ENCODE measurements at places on chromosomes 16 and 17.
A peak's percentile ranks its signal among the peaks of the same experiment; 100 is the strongest.

DNA sequence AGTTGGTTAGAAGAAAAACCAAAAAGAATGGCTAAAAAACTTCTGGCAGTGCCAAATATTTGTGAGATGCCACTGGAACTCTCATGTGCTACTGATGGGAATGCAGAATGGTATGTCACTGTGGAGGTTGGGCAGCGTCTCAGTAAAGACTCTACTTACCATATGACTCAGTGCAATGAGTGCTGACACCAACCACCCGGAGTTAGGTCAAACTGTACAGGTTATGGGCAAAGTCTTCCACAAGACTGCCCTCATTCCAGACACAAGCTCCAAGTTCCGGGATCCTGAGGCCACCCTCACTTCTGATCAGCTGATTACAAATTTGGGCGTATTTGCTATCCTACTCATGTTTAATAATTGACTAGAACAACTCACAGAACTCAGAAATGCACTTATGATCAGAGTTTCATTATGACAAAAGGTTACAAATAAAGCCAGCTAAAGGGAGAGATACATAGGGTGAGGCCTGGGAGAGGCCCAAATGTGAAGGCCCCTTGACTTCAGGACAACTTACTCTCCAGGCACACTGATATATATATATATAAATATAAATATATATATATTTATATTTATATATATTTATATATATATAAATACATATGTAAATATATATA lies 114.9 kb downstream of the TRIM37 start:
- no peak for DNase-seq

GRCh38 chr16:22190081-22190775 lies 15.8 kb upstream of the EEF2K start:
- peak; percentile 37 for DNase-seq

- peak; percentile 16 for DNase-seq
These were observed 4.8 kb downstream of the CDK5R1 start for GRCh38 chr17:32491371-32492263.

DNA sequence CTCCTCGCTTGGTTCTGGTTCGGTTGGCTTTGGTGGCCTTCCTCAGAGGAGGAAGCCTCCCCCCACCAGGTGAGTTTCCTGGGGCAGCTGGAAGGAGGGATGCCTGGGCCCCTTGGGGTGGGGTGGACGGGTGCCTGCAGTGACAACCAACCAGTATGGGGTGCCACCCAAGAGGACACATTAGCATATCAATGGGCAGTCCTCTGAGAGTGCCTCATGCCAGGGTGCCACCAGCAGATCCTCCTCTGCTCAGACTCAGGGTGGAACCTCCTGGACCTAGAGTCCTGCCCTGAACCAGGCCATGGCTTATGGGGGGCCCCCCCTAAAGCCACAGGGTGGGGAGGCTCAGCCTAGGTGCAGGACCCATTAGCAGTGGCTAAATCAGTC lies 2.7 kb downstream of the PPP1R1B start:
- no peak for DNase-seq

DNA sequence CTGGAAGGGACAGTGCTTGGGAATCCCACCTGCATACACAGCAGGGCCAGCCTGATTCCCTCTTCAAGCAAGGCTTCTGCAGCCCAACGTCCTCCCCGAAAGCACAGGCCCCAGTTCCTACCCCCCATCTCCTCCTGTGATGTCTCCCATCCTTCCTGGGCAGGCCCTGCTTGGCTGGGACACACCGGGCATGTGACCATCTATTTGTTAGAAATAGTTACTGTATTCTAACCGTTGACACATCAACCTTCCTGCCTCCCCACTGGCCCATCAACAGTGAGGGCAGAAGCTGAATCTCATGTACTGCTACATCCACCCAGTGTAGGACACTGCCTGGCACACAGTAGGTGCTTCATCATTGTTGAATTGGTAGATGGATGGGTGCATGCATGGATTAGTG lies 10.7 kb downstream of the PRR29 start:
- DNase-seq: no peak

- peak; percentile 69 for DNase-seq
These were observed 50.8 kb downstream of the AKAP1 start for GRCh38 chr17:57135789-57136291.

GRCh38 chr16:86888231-86889053 lies 310.1 kb downstream of the FOXL1 start:
- no peak for DNase-seq

DNA sequence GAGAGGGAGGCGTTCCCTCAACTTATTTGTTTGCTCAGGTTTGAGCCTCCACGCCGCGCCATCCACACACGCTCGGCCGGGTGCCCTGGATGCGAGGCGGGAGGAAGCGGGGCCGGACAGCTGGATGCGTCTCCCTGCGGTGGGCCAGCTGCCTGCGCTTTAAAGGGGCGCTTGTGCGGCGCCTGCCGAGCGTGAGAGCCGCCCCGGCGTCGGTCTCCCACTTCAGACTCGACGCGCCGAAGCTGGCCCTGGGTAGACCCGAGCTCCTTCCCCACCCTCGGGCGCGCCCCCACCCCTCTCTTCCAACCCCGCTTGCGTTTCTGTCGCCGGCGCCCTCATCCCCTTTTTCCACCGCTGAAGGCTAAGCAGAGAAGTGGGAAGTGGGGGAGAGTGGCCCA lies 527 bp upstream of the CHAD start:
- DNase-seq: no peak

DNA sequence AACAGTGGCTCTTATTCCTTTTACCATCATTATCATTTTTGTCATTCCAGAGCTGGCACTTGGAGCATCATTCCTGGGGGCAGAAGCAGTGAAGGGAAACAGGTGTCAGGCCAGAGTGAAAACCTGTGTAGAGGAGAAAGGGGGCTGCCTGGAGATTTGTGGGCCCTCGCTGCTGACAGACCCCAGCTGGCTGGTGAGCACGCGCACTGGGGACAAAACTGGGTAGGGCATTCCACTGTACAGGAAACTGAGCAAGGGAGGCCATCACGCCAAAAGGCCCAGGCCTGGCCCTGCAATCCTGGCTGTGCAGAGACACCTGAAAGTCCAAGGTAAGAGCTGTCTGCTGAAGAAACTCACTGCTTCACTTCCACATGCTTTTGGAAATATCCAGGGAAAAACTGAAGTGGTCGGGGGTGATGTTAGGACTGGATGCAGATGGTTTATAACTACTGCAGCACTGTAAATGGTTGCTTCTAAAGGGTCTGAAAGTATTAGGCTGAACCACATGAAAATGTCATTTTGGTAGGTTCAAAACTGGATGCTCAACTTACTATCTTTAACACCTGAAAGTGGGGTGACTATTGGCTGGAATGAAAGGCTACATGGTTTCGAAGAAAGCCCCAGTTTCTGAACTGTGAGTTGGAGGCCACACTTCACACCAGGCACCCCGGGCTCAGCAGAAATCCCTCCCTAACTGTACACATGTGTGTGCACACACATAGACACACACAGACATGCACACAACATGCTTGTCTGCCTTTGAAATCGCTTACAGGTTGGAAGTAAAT lies 225.0 kb downstream of the C16orf78 start:
- no peak for DNase-seq

- no peak for DNase-seq
These were observed 31.1 kb downstream of the SGSM2 start for GRCh38 chr17:2368359-2368758.

- DNase-seq: no peak
These were observed 29.6 kb downstream of the ACSF3 start for GRCh38 chr16:89123001-89123830.

Measured in inflammatory macrophage (primary cell).